ENCODE measurements at places on chromosomes 7 and 10.

DNA sequence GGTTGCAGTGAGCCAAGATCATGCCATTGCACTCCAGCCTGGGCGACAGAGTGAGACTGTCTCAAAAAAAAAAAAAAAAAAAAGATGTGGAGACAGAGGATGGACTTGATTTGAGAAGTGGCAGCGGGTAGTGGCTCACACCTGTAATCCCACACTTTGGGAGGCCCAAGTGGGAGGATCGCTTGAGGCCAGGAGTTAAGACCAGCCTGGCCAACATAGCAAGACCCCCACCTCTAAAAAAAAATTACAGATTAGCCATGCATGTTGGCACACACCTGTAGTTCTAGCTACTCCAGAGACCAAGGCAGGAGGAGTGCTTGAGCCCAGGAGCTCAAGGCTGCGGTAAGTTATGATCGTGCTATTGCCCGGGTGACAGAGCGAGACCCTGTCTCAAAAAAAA is 24.3 kb upstream of the ASCC1 start:
- DNase-seq = no peak

DNA sequence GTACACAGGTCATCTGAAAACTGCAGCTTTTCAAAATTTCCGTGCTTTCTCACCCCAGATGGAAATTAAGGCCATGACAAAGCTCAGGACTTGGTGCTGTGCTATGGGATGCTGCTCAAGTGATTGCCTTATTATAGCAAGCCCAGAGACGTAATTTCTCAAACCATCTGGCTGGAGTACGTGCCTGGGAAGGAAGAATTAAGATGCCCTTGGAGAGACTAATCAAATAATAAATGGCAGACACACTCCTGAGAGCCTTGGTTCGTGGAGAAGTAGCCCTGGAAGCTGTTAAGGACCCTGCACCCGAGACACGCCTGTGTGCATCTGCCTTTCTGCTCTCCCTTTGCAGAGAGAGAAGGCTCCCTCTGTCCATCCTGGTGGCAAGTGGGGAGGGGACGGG is 38.3 kb upstream of the PRLHR start:
- DNase-seq = no peak

DNA sequence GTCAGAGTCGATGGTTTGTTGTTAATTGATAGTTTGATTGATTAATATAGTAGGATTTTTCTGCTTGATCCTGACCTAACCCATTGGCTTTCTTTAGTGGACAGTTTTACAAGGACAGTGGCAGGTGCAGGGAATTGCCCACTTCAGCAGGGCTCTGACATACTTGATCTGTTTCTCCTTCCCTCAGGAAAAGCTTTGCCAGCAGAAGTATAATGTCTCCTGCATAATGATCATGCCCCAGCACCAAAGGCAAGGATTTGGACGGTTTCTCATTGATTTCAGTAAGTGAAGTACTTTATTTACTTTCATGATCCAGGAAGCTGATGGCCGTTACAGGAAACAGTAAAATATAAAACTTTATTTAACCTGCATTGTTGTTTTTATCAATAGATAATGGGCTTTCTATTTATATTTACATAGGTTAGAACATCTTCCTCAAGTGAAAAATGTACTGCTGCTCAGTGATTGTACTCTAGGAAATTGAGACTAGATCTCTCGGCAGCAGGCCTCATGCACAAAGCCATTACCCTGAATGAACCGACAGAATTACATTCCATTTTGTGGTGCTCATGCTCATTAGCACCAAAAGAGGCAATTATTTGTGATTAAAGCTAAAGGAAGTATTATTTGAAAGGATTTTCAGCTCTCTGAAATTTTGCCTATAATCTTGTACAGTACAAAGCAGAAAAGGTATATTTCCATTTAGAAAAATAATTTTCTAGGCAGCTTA is 122.5 kb upstream of the SAMD8 start:
- DNase-seq = no peak

DNA sequence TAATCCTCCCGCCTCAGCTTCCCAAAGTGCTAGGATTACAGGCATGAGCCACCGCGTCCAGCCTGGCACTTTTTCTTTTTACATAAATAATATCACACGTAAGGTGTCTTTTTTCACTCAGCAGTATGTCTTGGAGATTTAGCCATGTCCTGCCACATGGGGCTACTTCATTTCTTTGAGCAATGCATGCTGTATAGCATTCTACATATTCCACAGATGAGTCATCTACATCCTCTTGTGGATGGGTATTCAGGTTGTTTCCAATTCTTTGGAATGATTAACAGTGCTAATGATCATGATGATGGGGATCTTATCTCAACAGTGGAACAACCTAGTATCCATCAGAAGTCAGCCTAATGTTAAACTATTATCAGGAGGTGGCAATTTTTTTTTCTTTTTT is 50.8 kb downstream of the ZNF503 start:
- DNase-seq = no peak

DNA sequence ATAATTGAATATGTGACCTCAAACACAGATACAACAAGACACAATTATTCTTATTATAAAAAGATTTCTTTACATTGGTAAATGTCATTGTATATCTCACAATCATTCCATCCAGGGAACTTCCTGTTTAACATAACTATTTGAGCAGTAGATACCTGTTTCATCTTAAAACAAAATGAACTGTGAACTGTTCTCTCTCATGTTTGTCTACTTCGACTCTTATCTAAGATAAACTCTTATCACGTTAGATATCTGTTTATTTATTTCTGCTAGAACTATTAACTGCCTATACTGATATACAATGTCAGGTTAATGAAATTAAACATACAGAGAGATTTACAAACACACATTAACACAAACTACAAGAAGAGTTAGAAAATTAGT is 20.1 kb downstream of the ANK3 start:
- DNase-seq = no peak

DNA sequence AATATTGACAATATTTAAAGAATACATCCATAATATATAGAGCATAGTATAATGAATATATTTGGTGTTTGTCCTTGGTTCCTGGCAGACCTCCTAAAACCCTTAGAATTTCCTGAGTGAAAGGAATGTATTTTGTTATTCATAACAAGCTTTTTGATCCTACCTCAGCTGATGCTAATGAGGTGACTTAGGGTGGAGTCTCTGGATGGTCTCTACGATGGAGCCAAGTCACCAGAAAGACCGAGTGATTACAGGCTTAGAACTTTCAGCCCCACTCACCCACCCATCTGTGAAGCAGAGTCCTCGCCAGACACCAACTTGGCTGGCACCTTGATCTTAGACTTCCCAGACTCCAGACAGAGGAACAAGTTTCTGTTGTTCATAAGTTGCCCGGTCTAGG is 35.9 kb downstream of the UPF2 start:
- DNase-seq = no peak

DNA sequence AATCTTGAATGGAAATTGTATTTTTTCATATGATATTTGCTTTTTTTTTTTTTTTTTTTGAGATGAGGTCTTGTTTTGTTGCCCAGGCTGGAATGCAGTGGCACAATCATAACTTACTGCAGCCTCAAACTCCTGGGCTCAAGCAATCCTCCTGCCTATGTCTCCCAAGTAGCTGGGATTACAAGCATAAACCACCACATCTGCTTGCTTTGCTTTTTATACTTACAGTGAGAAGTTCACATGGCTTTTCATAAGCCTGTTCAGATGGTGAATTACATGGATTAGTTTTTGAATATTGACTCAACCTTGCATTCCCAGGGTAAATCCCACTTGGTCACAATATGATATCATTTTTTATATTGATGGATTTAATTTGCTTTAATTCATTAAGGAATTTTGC is 22.0 kb downstream of the LRRD1 start:
- no peak for DNase-seq

GRCh38 chr10:28734938-28735759 is 57.8 kb downstream of the BAMBI start:
- DNase-seq = no peak

- no peak for DNase-seq
Measured at GRCh38 chr7:130410868-130411541, 29.8 kb downstream of the CEP41 start.

GRCh38 chr10:46270086-46270811 is 16.5 kb upstream of the ANTXRL start:
- DNase-seq = no peak

DNA sequence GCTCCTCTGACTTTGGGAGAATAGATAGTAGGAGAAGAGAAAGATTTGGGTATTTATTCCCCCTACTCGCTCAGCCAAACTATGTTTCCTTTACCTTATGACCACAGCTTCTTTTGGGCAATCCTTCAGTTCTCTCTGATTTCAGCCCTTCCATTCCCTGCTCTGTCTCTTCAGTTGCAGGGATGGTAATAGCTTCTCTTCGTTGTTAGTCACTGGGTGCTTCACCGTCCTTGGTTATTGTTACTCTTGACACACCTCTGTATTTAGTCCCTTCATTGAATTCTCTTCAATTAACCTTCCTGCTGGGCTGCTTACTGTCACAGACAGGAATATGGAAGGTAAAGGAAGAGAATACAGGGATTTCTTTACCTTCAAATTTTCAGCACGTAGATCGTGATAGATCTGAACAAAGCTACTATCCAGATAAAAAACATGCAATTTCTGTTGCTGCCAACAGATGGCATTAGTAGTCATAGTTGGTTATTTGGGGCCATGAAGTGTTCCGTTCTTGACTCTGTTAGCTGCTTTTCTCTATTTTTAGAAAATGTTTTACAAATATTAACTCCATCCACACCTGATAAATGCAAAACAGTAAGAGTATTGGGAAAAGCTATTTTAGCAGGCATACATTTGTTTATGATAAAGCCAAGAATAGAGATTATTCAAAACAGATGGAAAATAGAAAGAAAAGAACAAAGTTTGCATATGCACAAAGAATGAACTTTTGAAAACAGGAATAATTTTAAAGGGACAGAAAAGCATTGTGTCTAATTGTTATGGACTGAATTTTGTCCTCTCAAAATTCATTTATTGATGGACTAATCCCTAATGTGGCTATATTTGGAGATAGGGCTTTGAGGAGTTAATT is 14.0 kb upstream of the PTTG1IP2 start:
- DNase-seq = peak; percentile 57

- DNase-seq = no peak
Measured at GRCh38 chr7:32155712-32156111, 85.5 kb upstream of the PDE1C start.

GRCh38 chr10:76021398-76021797 is 590.0 kb downstream of the LRMDA start:
- no peak for DNase-seq

GRCh38 chr10:119444866-119445265 is 97.7 kb downstream of the RGS10 start:
- DNase-seq = no peak
